ENCODE measurements at places on chromosomes 11 and 22. TPM values are rescaled to one million over a fixed set of nuclear protein-coding genes. Genes with fewer than 3 reads are reported as not detected.

The TSPAN32 gene
- not detected for total RNA-seq

The PIH1D2 gene
- total RNA-seq = 1.3 TPM

The TSGA10IP gene
- not detected for total RNA-seq

The PSMC3 gene
- 162 TPM for total RNA-seq

The KIF18A gene
- 4.6 TPM for total RNA-seq

The RFPL3 gene
- not detected for total RNA-seq

The SERHL2 gene
- 5.8 TPM for total RNA-seq

The DCUN1D5 gene
- total RNA-seq = 158 TPM

The MRGPRE gene
- total RNA-seq = not detected

The KDM4E gene
- not detected for total RNA-seq

The OR8D4 gene
- not detected for total RNA-seq

The MS4A6A gene
- total RNA-seq = not detected

The OR4P4 gene
- total RNA-seq = not detected

The RIC3 gene
- 0.14 TPM for total RNA-seq

The PATE2 gene
- total RNA-seq = not detected

The APOA1 gene
- total RNA-seq = not detected

The ZC3H7B gene
- total RNA-seq = 39.1 TPM

The BACE1-AS gene
- 1.3 TPM for total RNA-seq
